HTR-8/SVneo (cell line): ENCODE measurements at places on chromosomes 12 and 14.

- DNase-seq: no peak
These were observed 556.9 kb downstream of the SLC16A7 start for GRCh38 chr12:60152756-60153155.

GRCh38 chr14:97544571-97544970 is 747.4 kb downstream of the VRK1 start:
- DNase-seq: no peak

GRCh38 chr14:37403626-37404025 is 191.4 kb downstream of the FOXA1 start:
- DNase-seq: no peak

- peak; percentile 54 for DNase-seq
These were observed 14.3 kb downstream of the B4GALNT3 start for GRCh38 chr12:473863-474577.

GRCh38 chr12:132445884-132446632 is 43.9 kb upstream of the FBRSL1 start:
- DNase-seq: no peak

DNA sequence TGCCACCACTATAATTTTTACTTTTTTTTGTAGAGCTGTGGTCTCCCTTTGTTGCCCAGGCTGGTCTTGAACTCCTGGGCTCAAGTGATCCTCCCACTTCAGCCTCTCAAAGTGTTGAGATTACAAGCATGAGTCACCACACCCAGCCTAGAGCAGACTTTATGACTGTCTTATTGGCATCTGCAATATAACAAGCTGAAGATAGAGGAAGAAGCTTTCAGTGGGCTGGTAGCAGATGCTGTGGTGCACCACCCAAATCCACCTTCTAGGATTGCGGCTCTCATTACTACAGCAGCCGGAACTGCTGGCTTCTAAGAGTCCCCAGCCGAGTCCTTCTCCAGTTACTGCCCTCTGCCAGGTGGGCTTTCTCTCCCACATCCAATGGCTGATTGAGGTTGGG is 7.6 kb upstream of the STK38L start:
- no peak for DNase-seq

DNA sequence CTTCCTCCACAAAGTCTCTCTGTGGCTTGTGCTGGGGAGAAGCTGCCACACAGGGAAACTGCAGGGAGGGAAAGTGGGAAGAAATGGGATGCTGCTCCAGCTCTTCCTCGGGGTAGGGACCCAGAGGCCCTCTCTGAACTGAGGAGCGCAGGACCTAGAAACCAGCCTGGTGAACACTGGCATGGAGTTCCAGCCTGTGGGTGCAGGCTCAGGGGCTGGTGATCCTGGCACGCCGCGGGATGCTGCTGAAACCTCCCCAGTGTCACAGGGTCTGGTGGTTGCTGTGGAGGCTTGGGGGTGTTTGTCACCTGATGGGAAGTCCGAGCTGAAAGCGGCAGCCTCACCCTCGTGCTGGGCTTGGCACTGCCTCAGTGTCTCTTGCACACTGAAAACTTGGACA is 5.2 kb upstream of the KRT75 start:
- DNase-seq: no peak
